ENCODE measurements at places on chromosomes 7 and 10.
A peak's percentile ranks its signal among the peaks of the same experiment; 100 is the strongest.

DNA sequence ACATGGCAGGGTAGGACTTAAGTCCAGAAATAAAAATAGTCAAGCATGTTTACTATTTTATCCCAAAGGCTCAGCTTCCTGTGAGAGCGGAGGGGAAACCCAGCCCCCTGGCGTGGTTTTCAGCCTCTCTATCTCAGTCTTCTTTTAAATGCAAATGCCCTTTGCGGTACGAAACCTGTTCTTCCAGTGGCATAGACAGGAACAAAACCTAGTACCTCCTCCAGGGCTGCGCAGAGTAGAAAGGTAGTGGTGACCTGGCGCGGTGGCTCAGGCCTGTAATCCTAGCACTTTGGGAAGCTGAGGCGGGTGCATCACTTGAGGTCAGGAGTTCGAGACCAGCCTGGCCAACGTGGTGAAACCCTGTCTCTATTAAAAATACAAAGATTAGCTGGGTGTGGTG, 181.3 kb upstream of the FOXK1 start:
- DNase-seq: no peak

GRCh38 chr7:138907201-138907847, 73.9 kb downstream of the KIAA1549 start:
- no peak for DNase-seq

DNA sequence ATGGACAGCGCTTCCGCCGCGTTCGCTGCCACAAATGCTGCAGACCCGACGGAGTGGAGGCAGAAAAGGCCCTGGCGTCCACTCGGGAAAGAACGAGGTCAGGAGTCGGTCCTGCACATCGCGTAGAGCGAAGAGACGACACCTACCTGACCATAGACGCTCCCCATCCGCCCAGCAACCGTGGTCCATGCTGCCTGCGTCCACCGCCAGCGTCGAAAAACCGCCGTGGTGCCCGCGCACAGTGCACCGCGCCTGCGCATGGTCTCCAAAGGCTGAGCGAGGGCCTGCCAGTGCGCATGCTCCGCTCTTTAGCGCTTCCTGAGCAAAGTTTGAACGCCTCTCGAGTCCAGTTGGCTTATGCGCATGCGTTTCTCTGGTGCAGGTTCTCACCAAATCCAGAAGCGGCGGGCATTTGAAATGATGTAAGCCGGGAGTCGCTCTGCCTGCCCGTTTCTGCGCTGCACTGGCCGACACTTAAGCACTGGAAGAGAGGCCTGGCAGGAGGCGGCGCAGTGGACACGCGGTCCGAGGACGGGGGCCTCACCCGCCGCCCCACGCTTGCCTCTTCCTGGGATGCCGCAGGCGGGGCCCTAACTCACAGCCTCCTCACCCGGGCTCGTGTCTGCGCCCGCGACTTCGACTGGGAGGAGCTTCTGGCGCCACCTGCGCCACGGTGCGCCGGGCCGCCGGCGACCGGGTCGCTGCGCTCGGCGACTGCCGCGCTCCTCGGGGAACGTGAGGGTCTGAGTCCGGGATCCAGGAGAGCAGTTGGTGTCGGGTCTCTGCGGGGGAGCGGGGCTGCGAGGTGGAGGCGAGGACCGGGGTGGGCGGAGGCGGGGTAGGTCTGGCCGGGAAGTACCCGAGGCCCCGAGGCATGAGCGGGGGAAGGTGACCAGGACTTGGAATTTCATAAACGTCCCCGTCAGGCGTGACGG, at the start of gene FAM24B:
Gene FAM24B (minus strand): TSS at position 243 of the 935 bp plus-strand sequence. CDS start 29,066 bp downstream, outside the sequence.
- DNase-seq: peak; percentile 95

DNA sequence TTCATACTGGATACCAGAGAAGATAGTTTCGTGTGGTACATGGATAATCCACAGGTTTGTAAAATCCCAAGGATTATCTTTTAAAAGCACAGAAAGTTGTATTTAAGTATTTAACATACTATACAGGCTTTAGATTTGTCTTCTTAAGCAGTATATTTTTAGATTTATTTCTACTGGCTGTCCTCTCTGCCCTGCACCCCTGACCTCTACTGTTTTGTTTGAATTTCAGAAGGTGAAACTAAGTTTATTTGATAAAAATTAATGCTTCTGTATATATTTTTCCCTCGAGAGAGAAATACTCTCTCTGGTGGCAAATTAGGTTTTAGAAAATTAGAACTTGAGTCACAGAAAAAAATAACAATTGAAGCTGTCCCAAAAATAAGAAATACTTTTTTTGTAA, 18.8 kb downstream of the PLEKHA1 start:
- DNase-seq: no peak

DNA sequence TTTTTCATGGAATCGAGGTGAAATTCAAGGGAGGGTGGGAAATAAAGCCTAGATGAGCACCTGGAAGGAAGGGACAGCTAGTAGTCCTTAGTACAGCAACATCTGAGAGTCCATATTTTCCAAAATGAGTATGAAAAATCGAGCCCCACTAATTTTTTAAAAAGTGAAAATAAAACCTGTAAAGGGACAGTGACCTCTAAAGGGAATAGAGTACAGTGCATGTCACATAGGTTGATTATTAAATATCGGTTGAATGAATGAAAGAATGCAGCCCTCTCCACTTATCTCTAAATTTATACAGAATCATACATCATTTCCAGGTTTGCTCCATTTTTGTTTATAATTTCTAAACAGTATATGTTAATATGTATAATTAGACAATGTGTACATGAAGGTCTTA, 1088.5 kb upstream of the GHITM start:
- no peak for DNase-seq

DNA sequence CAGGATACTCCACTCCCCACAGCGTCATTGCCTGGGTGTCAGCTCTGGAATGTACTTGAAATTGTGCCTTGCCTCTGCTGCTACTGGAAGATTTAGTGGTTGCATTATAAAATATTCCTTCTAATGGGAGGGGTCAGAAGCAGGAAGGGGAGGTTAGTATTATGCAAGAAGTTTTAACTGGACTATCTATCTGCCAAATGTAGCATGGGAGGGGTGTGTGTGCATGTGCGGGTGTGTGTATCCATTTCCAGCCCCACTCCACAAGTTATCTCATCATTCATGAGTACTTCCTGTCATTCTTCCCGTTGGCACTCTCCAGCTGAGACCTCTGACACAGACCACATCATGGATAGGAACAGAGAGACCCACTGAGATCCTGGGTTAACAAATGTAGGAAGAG, 13.4 kb downstream of the MBL2 start:
- DNase-seq: peak; percentile 36

GRCh38 chr7:116441534-116441933, 58.0 kb upstream of the CAV2 start:
- no peak for DNase-seq

GRCh38 chr10:102324061-102324460, 71.4 kb upstream of the NFKB2 start:
- DNase-seq: no peak

- no peak for DNase-seq
These were observed 1.4 kb downstream of the ZMIZ1 start for GRCh38 chr10:79070081-79070605.

DNA sequence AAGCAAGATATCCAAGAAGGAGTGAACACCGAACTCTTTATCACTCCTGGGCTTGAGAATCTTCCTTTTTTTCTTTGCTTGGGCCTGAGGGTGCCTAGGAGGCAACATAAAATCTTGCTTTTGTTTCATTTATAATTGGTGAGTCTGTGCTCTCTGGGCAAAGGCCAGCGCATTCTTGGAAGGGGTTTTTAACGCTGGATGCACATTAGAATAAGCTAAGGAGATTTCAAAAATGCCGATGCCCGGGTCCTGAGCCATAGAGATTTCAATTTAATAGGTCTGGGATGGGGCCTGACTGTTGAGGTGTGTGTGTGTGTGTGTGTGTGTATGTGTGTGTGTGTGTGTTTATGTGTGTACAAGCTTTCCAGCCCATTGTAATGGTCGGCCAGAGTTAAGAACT, 62.0 kb upstream of the SORCS3 start:
- DNase-seq: no peak

DNA sequence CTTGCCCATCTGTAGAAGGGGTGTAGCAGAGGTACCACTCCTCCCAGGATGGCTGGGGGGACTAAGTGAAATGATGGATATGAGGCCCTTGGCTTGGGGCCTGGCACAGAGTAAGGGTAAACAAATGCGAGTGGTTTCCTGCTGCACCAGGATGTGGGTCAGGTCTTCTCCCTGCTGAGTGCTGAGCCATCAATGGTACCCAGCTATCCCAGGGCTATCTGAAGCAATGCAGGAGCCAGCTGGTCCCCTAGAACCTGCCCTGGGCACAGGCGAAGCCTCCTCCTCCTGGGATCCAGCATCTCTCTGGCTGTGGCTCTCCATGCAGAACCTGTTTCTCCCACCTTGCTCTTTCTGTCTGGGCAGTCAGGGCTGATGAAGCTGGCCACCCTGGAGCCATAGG, 20.9 kb upstream of the GOLGA7B start:
- DNase-seq: no peak

DNA sequence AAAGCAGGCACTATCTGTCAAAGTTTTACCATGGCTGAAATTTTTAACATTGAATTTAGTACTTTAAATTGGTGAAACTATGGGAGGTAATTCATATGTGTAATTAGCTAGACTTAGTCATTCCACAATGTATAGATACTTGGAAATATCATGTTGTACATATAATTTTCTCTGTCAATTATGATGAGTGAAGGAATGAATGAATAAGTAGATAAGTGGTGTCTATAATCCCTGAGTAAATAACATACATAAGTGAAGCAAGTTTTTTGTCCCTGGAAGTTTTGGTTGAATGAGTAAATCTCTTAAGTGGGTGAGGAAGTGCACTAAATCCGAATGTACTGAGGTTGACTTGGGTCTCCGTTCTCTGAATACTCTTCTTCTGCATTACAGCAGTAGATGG, 201.0 kb downstream of the CSTF2T start:
- DNase-seq: no peak

DNA sequence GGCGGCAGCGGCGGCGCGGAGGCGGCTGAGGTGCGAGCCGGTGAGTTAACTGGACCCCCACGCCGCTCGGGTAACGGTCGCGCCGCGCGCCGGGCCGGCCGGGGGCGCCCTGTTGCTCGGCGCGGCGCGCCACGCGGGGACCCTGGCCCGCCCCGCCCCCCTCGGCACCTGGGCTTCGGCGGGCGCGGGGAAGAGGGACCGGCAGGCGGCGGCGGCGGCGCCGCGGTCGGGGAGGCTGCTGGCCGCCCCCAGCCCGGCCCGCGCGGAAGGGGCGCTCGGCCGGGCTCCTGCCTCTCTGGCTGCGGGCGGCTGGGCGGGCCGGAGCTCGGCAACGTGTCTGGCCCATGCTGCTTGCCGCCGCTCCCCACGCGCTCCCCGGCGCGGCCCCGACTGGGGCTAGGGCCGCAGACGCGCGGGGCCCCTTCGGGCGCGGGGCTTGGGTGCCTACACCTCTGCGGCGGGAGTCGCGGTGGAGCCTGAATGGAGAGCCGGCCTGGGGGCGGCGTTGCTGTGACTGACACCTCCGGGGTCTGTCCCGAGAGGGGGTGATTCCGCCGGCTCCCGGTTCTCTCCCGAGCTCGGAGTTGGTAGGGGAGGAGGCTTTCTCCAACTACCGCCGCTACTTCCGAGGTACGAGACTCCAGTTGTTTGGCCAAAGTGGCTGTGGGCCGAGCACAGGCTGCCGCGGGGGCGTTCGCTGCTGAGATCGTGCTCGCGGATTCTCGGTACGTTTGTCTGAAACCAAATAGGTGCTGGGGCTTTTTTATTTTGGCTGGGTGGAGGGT, 494 bp downstream of the PALS2 start:
- peak; percentile 52 for DNase-seq

Data from OCI-M1 (cell line).